ENCODE measurements at places on chromosomes 3 and 15.
A peak's percentile ranks its signal among the peaks of the same experiment; 100 is the strongest.

DNA sequence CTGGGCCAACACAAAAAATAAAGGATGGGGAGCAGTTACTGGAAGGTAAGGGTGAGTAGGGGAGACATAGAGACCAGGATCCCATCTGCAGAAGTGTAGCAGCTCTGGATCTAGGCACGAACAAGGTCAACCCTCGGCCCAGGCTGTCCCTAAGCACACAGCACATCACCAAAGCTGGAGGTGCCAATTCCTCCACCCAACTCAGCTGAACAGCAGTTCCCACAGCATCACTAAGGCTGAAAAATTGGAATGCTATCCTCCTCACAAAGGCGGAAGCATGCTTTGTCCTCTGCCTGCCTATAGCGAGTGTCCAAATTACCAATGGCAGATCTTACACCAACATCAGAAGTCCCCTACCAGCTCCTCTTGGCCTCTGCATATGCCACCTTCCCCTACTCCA lies 33.9 kb downstream of the OSBPL10 start:
- DNase-seq = no peak

- DNase-seq = no peak
Measured at GRCh38 chr3:123653221-123653682, 68.4 kb upstream of the HACD2 start.

- no peak for DNase-seq
Measured at GRCh38 chr3:176302271-176302670, 895.0 kb downstream of the TBL1XR1 start.

GRCh38 chr15:59396679-59397078 lies 24.0 kb upstream of the MYO1E start:
- DNase-seq = no peak

DNA sequence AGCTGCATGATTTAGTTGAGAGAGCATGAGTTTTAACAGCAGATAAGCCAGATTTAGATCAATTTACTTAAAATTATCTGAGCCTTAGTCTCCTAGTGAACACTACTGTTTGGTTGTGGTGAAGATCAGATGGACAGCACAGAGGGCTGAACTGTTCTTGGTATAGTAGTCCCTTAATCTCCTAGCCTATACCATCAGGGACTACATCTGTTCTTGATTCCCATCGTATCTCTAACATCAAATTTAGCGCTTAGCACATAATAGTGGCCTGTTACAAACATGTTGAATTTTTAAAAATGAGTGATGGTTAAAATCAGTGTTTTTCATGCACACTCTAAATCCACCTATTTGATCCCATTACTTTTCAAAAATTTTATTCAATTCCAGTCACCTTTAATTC lies 507.7 kb downstream of the GRM7 start:
- no peak for DNase-seq

GRCh38 chr15:36527235-36528162 lies 51.9 kb upstream of the CDIN1 start:
- no peak for DNase-seq

DNA sequence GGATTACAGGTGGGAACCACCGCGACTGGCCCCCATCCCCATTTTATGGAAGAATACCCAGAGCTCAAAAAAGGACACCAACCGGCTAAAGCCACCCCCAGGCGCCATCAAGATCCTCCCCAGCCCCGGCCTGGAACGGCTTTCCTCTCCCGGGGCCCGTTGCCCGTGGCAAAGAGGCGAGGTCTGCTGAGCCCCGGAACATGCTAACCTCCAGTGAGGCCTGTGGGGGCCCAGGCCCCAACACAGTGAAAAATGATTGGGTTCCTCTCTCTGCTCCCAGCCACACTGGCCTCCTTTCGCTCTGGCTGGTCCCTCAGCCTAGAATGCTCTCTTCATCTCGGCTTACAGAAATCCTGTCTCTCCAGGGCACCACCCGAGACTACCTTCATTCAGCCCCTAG lies 46.5 kb upstream of the SMAD6 start:
- DNase-seq = no peak

GRCh38 chr15:67967871-67968431 lies 86.2 kb upstream of the PIAS1 start:
- peak; percentile 47 for DNase-seq

DNA sequence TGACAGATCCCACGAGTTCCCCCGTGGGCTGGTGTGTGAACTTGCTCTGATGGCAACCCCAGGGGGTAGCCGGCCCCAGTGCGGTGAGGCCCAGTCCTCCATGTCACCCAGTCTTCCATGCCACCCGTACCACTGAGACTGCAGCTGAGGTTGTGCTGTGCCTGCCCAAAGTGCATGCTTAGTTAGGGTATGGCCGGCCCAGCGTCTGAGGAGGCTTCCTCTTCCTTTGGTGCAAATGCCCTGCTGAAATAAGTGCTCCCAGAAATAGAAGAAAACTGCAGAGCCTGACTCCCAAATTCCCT lies 31.5 kb downstream of the MGLL start:
- no peak for DNase-seq

- no peak for DNase-seq
Measured at GRCh38 chr3:176293276-176293675, 904.0 kb downstream of the TBL1XR1 start.

DNA sequence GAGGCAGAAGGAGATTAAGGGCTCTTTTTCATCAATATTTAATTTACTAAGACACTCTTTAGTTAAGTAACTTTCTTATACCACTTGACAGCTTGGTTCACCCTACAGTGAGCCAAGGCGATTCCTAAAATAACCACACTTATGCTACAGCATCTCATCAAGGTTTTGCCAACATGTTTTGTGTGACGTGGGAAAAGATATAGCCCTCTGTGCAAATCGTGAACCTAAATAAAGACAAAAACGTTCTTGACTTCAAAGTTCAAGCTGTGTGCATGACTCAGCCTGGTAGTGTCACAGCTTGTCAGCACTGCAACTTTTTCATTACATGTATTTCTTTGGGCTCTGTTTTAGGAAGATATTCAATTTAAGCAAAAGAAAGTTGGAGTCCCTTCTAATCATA lies 297.0 kb upstream of the EPHA3 start:
- no peak for DNase-seq

- no peak for DNase-seq
Measured at GRCh38 chr15:30962079-30962478, 29.3 kb downstream of the MTMR10 start.

DNA sequence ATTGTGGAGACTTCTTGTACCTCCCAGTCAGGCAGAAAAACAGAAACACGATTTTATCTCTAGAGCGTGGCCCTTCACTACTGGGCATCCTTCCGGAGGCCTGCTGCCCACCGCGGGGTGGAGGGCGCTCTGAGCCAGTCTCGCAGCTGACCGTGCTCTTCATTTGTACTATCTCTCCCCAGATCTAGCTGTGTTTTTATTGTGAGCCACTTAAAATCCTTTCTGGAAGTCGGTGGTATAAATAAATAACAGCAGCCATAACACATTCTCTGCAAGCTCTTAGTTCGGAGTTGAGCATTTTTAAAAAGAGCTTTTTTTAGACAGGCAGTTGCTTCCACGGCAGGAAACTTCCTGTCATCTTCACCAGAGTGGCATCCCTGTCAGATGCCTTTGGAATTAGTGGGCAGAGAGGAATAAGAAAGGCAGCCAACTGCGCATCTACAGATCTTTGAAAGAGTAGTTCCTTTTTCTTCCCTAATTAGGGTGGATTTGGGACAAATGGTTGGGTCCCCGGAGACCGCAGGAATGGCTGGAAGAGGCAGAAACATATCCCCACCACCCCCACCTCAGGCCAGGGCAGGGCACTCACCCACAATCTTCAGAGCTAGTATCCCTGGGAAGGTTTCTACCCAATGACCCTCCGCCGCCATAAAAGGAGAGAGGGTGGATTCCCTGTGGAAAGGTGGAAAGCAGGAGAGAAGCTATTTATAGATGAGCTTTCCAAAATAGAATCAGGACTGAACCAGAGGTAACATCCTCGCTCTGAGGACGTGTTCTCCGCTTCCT lies 91.1 kb downstream of the TOP2B start:
- DNase-seq = no peak

GRCh38 chr15:90362936-90363212 lies 10.8 kb downstream of the ZNF774 start:
- no peak for DNase-seq

DNA sequence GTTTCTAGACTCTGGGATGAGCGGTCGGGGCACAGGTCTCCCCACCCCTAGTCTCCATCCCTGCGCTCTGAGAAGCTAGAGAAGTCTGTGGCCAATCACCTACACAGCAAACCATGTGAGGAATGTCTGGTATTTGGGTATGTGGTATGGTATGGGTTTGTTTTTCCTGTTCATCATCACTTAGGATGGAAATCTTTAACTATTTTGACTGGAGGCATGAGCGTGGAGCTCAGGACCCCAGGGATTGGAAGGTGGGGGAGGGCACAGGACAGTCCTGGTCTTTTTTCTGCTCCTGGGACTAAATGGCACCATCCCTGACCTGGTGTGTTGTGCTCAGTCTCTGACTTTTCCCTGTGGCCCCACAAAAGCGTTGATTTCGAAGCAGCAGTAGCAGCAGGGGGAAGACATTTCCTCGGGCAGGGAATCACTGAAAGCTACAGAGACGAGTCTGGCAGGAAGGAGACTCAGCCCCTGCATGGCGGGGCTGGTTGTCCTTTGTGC lies 191.7 kb upstream of the TPM1 start:
- no peak for DNase-seq

DNA sequence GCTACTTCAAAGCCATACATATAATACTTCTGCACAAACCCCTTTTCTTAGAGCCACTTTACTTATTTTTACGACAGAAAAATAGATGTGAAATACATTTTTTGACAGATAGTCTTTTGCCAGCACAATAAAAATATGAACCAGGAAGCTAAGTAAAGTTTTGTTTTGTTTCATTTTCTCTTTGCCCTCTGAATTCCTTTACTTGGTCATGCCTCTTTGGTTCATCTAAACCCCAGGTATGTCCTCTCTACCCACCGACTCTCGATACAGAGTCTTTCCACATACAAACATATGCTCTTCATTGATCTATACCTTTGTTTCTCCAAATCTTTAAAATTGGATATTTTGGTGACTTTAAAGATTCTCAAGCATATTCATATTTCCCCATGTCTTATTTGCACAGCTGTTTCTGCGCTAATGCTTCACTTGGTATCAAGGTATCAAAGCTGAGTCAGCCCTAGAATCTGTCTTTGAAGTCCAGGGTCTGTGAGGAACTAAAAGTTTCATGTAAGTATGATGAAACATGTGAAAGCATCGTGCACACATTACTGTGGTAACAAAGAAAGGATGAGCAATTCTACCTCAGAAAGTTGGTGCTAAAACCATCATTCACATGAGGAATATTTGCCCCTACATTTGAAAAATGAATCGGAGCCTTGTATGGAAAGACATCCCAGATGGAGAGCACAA lies 845.4 kb downstream of the NAALADL2 start:
- DNase-seq = no peak

- DNase-seq = no peak
Measured at GRCh38 chr3:12155264-12155663, 3.4 kb downstream of the TIMP4 start.

- DNase-seq = no peak
Measured at GRCh38 chr3:105733356-105733755, 135.5 kb downstream of the CBLB start.

DNA sequence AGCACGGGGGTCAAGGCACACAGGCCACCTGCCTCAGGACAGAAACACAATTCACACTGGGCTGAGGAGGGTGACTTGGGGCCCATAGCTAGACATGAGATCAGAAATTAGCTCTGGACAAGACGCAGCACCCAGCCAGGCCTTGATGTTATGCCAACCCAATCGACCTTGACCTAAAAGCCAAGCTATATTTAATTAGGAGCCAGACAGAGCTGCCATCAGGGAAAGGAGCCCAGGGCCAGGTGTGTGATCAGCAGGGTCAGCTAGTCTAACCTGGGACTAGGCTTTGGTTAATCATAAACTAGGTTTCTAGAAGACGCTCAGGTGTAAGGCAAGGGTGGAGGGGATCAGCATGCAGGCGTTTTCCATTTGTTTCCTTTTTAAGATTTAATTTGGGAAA lies 23.9 kb upstream of the SLC25A36 start:
- DNase-seq = no peak

- no peak for DNase-seq
Measured at GRCh38 chr15:70516408-70517193, 246.8 kb downstream of the UACA start.

GRCh38 chr3:4629095-4630007 lies 136.2 kb downstream of the ITPR1 start:
- DNase-seq = no peak

GRCh38 chr15:77959432-77959879 lies 118.1 kb downstream of the TBC1D2B start:
- DNase-seq = peak; percentile 44

- no peak for DNase-seq
Measured at GRCh38 chr3:125965505-125965904, 3.5 kb upstream of the ROPN1B start.

- peak; percentile 79 for DNase-seq
Measured at GRCh38 chr3:58161435-58162398, 49.1 kb downstream of the DNASE1L3 start.

- DNase-seq = no peak
Measured at GRCh38 chr3:10648181-10648580, 142.8 kb upstream of the ATP2B2 start.

GRCh38 chr3:195041871-195042742 lies 228.9 kb downstream of the XXYLT1 start:
- no peak for DNase-seq

DNA sequence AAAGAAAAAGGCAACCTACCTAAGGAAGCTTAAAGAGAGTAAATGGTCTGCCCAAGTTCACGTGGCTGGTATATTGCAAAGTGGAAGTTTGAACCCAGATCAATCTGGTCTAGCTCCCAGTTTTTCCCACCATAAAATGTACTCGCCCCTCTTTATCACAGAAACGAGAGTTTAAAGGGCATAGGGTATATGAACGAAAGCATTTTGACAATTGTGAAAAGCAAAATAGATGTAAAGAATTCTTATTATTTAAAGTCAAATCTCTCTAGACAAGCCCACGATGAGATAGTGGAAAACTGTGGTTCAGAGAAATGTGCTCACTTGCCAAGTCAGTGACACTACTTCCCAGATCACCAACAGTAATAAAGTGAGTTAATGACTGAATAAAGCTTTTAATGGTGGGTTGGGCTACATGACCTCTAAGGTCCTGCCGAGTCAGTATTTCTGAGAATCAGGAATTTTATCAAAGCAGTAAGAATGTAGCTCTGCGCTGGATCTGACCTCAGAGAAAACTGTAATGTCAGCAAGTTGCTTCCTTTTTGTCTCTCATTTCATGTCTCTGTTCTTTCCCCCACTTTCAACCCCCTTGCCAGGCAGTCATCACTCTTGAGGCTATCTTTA lies 23.3 kb upstream of the NEO1 start:
- DNase-seq = no peak

GRCh38 chr15:83106994-83107840 lies at the start of gene TM6SF1:
Gene TM6SF1, plus strand, starts transcription at chr15:83107645. Its CDS starts 36 bp downstream, at chr15:83107681.
- DNase-seq = no peak

- DNase-seq = no peak
Measured at GRCh38 chr15:80846031-80846815, 67.1 kb downstream of the CEMIP start.

Data from omental fat pad (tissue), 4 donors.